ENCODE measurements at places on chromosomes 11 and 22.

- no peak for DNase-seq
These were observed 91.5 kb downstream of the YAP1 start for GRCh38 chr11:102201776-102202175.

DNA sequence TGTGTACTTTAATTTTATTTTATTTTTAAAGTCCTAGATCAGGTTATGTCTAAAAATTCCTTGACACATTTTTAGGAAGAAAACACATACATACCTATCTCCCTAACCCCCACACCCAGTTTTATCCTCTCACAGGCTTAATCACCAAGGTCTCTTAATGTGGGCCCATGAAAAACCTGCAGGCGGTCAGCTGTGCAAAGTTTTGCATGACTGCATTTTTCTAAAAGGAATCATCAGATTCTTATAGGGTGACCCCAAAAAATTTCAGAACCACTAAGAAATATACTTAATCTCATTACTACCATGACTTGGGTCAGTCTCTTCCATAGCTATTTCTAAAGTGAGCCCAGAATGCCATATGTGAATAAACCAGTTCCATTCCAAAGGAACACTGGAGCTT lies 19.8 kb downstream of the SAA1 start:
- DNase-seq: no peak

DNA sequence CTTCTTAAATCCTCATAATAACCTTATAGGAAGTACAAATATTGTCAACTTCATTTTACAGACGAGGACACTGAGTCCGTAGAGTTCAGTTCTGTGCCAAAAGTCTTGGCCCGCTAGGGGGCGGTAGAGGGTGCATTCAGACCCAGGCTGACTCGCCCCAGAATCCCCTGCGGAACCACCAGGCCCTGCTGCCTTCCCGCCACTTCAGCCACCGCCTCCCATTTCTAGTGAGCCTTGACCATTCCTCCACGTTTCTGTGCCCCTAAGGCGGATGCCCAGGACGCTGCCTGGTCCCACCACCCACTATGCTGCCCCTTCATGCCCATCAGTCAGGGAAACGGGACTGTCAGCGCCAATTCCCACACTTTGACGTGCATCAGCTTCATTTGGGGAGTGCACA lies 19.1 kb downstream of the SYT13 start:
- no peak for DNase-seq

GRCh38 chr22:21754523-21754922 lies 18.9 kb upstream of the YPEL1 start:
- DNase-seq: peak; percentile 93

- no peak for DNase-seq
These were observed 34.3 kb upstream of the ADORA2A start for GRCh38 chr22:24393012-24393559.

GRCh38 chr22:42397332-42398249 lies 34.6 kb downstream of the NFAM1 start:
- peak; percentile 92 for DNase-seq

DNA sequence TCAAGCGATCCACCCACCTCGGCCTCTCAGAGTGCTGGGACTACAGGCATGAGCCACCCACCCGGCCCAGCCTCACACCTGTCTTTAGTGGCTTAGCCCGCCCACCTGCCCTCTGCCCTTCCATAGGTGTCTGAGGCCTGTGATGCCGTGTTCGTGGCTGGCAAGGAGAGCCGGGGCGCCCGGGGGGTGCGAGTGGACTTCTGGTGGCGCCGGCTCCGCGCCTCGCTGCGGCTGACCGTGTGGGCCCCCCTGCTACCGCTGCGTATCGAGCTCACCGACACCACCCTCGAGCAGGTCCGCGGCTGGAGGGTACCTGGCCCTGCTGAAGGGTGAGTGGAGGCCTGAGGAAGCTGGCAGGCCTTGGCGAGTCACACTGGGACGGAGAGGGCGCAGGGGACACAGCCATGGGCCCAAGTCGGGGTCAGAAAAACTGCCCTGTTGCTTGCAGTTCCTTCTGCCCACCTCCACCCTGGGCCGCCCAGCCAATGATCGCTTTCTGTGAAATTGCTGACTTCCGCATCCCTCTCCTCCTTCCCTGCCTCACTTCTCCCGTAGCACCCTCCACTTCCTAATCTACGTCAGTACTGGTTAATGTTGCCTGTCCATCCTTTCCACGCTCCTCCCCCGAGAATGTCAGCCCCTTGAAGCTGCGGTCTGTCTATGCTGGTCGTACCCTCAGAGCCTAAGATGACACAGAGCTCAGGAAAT lies 9.3 kb downstream of the TMEM132A start:
- no peak for DNase-seq

- no peak for DNase-seq
These were observed 456 bp upstream of the PARVB start for GRCh38 chr22:44023404-44024287.

DNA sequence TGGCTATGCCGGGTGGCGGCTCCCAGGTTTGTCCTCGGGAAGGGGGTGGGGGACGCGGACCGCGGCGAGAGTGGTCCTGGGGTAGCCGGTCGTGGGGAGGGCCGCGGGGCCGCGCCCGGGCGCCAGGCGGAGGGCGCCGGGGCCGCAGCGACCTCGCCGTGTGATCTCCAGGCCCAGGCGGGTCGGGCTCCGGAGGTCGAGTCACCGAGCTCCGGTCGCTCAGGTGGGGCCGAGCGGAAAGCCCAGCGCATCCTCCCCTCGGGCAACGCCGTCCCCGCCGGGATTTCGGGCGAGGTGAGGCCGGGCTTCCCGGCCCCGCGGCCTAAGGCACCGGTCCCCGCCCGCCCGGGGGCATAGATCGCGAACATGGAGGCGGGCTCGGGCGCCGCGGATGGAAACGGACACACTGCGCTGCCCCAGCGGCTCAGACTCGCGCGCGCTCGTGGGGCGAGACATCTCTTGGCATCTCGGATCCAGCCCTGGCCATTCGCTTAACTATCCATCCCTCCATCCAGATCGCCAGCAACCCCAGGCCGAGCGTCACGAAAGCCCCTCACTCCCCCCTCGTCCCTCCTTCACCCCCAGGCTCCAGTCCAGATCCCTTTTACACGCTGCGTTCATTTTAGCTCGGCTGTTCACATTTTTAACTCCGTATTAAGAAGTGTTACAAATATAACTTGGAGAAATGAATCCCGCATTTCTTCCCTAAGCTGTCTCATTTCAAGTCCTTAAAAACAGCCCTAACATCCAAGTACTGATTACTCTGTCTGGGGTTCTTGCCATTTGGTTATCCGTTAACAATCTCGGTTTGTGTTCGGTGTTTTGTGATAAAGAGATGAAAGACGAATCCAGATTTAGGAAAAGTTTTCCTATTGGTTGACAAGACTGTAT lies 460 bp downstream of the ZC3H12C start:
- no peak for DNase-seq

GRCh38 chr11:130731401-130731800 lies 184.9 kb downstream of the SNX19 start:
- no peak for DNase-seq

- peak; percentile 43 for DNase-seq
These were observed 1.8 kb downstream of the TBC1D22A start for GRCh38 chr22:46764140-46764680.

DNA sequence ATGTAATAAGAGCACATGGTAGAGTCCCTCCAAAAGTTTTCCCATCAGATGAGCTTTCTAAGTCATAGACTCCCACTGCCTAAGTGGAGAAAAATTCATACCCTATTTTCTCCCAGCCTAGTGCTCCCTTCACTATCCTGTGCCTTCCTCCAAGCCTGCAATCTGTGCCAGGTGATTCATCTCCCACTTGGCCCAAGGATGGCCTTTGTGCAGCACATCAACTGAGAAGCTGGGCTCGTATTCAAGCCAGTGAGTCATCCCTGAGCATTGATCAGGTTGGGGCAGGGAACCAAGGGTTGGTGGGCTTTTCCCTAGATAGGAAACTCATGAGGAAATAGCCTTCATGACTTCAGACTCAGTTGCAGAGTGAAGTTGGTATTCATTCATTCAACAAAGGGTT lies 64.6 kb downstream of the PANX1 start:
- DNase-seq: no peak

- DNase-seq: peak; percentile 93
These were observed 4.5 kb downstream of the FAM83F start for GRCh38 chr22:39999144-39999757.

DNA sequence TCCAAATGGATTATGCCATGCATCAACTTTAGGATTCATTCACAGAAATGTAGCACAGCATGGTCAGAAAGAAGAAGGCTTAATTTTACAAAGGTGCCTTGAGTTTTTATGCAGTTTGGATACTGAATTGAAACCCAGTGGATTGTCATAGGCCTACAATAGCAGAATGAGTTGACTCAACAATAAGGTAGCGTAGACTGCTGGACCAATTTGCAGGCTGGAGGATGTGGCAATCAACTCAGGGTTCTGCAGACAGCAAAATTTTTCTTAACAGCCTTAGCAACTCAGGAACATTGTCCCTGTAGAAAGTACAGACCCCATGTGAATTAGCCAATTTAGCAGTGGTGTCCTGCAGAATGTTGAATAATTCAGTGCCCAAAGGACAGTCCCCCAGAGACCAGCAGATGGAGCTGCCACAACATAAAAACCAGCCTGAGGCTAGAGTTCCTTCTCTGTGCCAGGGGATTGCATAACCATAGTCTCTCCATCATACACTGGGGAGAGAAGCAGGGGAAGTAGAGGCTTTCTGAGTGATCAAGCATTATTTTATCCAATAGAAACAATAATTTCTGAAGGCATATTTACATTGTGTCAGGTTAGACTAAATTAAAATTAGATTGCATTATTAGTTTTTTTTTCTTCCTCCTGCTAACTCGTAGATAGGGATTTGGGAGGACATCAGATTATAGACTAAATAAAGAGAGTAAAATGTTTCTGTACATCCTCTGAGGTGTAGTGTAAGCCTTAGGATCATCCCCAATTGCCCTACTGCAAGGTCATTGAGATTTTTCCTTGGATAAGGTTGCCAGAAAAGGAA lies 20.3 kb upstream of the MRPL17 start:
- peak; percentile 86 for DNase-seq

DNA sequence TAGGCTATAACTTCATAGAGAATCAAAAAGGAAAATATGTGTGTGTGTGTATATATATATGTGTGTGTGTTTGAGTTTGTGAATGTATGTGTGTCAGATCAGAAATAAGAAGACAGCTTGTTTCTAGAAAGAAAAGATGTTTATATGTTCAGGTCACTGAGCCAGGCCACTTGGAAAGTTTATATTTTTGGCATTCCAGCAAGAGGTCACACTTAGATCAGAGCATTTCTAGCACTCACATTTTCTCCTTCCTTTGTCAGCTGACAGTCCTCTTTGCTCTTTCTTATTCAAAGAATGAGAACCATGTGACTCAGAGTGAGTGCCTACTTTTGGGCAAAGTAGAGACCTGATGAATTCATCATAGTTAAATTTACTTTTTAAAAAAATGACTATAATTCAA lies 22.9 kb downstream of the RAB38 start:
- no peak for DNase-seq

DNA sequence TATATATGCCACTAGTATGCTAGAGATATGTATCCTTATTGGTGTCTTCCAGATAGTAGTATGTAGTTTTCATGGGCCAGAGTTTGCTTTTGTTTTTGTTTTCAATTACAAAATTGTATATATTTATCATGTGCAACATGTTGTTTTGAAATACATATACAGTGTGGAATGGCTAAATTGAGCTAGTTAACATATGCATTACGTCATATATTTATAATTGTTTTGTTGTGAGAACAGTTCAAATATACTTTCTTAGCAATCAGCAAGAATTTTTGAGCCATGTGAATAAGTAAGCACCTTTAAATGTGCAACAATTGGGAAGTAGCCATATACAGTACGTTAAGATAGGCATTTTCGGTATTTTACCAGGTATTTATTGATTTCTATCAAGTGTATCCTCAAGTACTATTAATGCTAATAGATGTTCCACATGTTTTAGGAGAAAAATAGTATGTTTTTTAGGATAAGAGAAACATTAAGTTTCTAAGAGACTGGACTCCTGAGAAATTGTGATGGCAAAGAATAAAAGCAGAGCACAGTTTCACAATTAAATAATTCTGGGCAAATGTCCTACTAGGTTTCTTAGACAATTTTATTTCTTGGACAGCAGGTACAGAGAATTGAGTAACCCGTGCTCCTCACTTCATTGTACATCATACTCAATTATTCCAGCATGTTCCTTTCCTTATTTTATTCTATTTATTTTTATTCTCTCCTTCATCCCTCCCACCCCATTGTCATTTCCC lies 60.5 kb upstream of the SLC5A12 start:
- no peak for DNase-seq

DNA sequence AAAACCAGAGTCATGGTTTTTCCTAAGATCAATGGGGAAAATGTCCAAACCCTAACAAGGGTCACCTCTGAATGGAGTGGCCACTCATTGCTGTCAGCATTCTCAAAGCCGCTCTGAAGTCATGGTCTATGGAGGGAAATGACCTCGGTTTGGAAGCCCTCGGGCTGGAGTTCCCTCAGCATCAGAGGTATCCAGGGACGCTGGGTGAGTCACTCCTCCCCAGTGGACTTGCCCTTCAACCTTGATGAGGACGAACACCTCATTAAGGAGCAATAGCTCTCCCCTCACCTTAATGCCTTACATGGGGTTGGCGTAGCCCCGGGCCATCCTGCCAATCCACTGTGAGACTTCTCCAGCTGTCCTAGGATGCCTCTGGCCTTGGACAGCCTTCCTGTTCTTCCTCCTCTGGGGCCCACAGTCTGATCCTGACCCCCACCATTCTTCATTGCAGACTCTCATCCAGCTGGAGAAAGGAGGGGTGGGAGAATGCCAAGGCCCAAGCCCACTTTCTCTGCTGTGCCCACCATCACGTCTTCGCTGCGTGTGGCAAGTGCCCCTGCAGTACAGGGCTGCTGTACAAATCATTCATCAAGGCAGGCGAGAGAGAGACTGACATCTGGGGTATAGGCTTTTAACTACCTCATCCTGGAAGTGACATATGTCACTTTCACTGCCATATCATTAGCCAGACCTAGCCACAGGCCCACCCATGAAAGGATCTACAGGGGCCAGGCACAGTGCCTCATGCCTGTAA lies 25.4 kb upstream of the MYH9 start:
- DNase-seq: no peak

- DNase-seq: no peak
These were observed 67.4 kb downstream of the ENDOD1 start for GRCh38 chr11:95156916-95157541.

- DNase-seq: no peak
These were observed 27.8 kb upstream of the SHISAL1 start for GRCh38 chr22:44340271-44341239.

GRCh38 chr11:14518820-14519219 lies 1.4 kb downstream of the PSMA1 start:
- no peak for DNase-seq

DNA sequence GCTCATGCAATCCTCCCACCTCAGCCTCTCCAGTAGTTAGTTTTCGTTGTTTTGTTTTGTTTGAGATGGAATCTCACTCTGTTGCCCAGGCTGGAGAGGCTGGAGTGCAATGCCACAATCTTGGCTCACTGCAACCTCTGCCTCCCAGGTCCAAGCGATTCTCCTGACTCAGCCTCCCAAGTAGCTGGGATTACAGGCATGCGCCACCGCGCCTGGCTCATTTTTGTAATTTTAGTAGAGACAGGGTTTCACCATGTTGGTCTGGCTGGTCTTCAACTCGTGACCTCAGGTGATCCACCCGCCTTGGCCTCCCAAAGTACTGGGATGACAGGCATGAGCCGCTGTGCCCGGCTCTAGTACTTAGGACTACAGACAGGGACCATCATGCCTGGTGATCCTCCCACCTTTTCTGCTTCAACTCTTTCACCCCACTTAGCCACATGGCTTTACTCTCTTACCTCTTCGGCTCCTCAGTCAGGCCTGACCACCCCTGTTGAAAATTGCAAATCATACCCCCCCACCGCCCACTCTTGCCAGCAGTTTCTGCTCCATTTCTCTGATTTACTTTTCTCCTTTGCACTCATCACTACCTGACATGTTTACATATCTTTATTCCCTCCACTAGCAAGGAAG lies 157.1 kb upstream of the GRK3 start:
- DNase-seq: no peak
